Body of pancreas (tissue), 4 donors: ENCODE measurements at places on chromosomes 7 and 10. TPM values are rescaled to one million over a fixed set of nuclear protein-coding genes. Genes with fewer than 3 reads are reported as not detected.

DNA sequence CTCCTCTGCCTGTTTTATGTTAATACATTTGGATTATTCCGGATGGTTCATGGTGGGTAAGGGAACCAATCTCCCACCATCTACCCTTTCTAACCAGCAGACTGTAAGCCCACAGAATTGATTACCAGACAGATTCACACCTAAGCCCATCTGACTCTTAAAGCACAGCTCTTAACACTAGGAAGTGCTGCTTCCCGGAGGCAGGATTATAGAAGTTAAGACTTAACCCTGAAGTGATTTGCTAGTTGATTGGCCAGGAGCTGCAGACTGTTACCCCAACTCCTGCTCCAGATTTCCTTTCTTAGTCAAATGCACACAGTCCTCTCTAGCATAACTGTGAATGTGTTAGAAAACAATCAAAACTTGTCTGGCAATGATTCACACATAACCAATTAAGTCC is 221.7 kb downstream of the CDK14 start:
- DNase-seq: no peak

DNA sequence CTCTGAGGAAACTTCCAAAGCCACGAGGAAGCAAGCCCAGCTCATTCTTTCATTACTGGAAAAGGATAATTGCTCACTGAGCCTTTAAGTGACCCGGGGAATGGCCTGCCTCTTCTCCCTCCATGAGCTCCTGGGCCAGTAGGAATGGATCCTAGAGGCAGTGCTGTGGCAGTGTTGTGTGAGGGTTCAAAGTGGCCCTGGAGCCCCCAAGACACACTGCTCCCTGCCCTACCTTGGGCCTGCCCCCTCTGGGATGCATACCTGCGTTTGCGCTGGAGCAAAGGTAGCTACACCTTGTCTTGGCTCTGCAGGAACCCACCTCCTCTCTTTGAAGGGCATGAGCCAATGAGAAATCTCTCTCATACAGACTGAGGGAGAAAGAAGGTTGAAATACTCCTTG is 115.8 kb upstream of the ANLN start:
- DNase-seq: no peak

- DNase-seq: no peak
Observed at GRCh38 chr7:50405221-50405620, 44.9 kb downstream of the FIGNL1 start.

DNA sequence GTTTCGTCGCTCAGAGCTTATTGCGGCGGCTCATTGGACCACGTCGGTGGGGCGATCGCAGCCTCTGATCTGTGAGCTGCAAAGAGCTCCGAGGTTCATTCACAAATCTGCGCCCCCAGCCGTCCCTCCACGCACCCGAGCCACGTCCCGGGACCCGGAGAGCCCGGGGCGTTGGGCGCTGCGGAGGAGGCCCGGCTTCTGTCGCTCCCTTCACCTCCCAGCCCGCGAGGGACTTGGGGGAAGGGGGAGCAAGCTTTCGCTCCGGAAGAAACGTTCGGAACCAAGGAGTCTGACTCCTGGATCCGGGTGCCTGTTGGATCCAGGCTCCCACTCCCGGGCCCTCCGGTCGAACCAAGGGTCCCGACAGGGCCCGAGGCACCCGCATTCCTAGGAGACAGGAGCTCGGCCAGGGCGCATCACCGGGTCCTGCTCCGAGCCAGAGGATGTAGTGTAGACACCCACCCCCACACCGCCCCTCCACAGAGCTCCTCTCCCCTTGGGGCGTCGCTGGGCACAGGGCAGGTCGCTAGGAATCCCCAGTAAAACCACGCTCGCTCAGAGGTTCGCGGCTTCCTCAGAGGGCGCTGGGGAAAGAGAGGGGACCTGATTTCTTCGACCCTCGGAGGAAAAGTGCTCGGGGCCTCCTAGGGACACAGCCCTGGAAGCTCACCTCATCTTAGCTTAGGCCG is 7.9 kb upstream of the EN2 start:
- no peak for DNase-seq

- DNase-seq: no peak
Observed at GRCh38 chr10:28211759-28212158, 91.1 kb downstream of the MPP7 start.

DNA sequence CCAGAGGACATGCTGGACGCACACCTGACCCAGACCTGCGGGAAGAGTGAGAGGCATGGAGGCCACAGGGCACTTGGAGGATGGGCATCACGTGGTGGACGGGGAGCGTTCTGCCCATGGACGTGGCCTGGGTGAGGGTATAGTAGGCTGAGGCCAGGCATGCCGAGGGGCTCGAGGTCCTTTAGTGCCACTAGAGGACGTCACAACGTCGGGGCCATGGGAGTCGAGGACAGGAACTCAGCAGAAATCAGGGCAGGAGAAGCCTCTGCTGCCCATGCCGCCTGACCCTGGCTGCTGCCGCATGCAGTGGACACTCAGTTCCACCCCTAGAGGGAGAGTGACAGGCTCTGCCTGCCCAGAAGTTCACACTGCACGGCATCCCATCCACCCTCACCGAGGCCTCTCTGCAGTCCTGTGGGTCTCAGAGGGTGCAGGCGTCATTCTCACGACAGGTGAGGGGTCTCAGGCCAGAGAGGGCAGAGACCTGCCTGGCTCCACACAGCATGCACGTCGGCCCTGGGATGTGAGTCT is 198.7 kb downstream of the ADARB2 start:
- DNase-seq: no peak

DNA sequence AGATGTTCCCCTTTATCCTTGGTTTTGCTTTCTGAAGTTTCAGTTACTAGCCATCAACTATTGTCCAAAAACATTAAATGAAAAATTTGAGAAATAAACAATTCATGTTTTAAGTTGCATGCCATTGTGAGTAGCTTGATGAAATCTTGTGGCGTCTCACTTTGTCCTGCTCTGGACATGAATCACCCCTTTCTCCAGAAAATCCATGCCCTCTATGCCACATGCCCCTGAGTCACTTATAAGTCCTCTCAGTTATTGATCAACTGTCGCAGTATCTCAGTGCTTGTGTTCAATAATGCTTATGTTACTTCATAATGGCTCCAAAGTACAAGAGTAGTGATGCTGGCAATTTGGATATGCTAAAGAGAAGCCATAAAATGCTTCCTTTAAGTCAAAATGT is 208.0 kb upstream of the FERD3L start:
- no peak for DNase-seq

DNA sequence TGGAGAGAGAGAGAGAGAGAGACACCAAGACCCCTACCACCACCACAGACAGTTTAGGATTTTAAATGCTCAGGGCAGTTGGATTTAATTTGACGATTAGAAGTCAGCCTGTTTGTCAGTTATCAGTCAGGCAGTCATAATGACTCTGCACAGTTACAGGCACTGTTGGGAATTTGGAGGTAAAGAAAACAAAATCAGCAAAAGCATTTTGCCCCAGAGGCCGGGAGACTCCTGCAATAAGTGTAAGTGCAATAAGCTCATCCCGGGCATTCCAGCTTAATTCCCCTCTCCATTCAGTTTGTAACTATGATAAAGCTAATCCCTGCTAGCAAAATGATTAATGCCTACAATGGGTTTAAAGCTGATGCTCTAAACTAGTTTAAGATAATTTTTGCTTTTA is 13.5 kb downstream of the SEMA3C start:
- DNase-seq: no peak

DNA sequence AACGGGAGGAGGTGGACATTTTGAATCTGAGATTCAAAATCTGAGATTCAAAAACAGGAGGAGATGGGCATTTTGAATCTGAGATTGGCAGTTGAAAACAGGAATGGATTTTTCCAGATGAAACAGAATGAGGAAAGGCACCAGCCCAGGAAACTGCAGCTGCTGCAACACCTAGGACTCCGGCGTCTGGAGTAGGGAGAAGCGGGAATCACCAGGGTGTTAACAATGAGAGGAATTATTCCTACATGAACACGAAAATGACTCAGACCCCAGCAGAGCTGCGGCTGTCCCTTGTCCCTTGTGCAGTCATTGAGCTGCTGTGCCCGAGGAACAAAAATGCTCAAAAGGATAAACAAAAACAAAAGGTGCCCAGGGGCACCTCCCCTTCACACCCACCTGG is 59.9 kb upstream of the KAT6B start:
- DNase-seq: no peak

GRCh38 chr7:107998150-107998549 is 4.8 kb downstream of the LAMB1 start:
- no peak for DNase-seq

DNA sequence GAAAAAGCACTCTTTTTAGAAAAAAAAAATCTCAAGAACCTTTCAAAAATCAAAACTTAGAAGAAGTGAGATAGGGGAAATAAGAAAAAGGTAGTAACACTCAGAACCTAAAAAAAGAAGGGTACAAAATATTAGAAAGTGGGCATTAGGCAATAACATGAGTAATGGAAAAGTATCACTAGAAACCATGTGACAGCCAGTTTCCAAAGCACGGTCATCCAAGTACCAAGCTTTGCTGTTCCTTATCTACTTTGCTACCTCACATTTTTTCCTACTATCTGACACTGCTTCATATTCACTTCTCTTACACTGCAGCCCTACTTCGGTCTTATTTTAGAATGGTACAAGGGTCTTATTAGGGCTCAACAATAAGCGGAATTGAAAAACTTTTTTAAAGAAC is 30.3 kb downstream of the IMMP2L start:
- no peak for DNase-seq

DNA sequence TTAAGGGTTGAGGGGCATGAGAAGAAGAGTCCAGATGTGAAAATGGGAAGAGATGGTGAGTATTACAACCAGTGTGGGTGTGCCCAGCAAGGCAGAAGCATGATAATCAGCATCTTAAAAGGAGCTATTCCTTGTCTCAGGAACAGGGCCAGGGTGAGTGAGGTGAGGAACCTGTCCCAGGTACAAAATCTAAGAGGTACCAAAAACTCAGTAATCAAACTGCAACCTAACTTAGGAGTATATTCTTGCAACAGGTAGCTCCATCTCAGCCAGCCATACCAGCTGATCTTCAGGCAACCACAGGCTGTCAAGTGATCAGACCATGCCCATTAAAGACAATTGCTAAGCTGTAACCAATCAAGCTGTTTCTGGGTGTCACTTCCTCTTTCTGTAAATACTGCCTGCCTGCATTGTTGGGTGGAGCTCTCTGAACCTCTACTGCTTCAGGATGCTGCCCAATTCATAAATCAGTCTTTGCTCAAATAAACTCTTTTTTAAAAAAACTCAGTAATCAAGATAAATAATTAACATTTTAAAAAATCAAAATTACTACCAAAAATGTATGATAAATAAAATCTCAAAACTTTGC is 7.4 kb downstream of the KEL start:
- no peak for DNase-seq

DNA sequence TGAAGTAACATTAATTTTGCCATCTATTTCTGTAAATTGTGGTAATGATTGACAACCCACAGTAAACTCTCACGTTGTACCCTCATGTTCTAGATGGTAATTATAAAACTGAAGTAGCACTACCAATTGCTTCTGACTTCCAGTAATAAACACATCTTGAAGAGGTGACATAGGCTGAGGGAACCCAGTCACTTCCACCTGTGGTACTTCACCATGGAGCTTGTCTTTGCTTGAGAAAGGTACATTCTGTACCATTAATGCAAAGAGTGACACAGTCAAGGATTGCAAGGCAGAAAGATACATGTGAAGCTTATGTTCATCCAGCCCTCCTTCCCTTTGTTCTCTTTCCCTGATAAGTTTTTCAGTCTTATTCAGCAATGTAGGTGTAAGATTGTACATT is 11.2 kb downstream of the CAPZA2 start:
- DNase-seq: no peak

DNA sequence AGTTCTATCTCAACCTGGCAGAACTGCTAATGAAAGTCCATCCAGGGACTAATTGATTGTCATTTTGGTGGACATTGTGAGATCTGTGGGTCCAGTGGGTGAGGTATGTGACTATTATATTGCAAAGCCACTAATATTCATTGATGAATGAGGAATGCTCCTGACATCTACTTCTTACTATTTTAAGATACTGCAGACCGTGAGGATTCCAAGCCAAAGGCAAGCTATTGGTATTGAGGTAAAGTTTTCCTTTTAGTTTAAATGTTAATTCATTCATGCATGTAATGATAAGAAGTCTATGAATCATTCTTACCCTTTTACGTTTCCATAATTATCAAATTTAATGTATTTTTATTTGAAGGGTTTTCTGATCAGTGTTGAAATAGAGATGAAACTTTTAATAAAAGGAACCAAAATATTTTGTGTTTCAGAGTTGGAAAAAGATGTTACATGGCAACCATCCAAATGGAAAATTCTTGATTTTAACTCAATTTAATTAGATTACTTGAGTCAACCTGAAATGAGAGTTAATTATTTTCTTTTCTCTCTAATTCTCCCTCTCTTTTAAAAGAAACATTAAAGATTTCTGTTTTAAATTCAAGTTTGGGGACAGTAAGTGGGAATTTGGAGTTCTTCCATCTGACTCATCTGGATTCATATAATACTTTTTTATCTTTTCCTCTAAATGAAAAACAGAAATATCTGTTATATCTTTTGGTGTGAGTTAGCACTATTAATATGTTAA is 39.6 kb downstream of the NUP205 start:
- no peak for DNase-seq

DNA sequence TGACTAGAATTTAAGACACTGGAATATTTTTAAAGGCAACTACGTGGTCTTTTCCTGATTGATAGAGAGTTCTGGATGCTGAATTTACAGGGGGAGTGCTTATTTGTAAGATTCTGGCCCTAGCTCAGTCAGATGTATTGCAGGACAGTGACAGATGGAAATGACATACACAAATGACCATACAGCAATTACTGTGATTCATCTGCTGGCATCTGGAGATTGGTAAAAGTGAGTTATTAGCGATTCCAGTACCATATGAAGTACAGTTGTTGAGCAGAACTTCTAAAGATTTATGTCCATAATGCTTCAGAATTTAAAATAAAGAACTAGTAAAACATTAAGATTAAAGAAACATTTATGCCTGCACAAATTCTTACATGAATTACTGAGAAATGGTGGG is 243.2 kb downstream of the CRPPA start:
- DNase-seq: no peak

- no peak for DNase-seq
Observed at GRCh38 chr10:63213489-63213888, 80.4 kb downstream of the NRBF2 start.

Gene CCL24
- not detected for total RNA-seq

Gene CALY
- total RNA-seq: 1.8 TPM

Gene CLDN4
- total RNA-seq: 76.8 TPM

Gene AGBL3
- total RNA-seq: 2.6 TPM

Gene RBP3
- total RNA-seq: not detected

Gene CLCN1
- total RNA-seq: not detected

Gene CUBN
- 2.6 TPM for total RNA-seq

Gene TRPV6
- total RNA-seq: 61.7 TPM

Gene CNPY4
- total RNA-seq: 2.3 TPM

Gene CALCR
- total RNA-seq: not detected
